ENCODE measurements at places on chromosomes 2 and 18.
A peak's percentile ranks its signal among the peaks of the same experiment; 100 is the strongest.

DNA sequence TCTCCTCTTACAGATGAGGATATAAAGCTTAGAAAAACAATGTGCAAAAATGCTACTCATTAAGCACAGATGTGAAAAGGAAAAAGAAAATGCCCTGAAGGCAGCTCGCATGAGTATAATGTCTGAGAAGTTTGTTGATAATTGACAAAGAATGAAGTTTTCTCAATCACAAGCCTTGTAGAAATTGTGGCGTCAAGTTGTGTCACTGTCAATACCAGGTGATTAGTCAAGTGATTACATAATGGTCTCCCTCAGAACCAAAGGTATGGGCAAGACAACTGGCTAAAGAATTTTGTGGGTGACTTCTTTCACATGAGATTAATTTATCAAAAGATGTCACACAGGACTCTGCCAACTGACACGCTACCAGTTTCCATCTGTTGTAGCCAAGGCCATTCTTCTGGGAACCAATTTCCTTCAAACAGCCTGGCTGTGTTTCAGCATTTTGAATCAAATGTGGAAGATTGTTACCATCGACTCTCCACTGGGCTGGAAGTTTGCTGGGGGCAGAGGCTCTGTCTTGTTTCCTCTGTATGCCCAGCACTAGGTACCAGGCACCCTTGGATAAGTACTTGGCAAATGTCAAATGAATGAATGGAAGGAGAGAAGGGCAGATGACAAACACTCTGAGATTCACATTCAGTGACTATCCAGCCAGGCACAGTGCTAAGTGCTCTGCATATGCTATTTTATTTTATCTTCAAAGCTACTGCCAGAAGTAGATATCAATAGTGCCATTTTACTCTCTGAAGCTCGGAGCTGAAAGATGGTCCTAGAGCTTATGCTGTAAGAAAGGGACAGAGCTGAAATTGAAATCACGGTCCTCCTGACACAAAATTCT lies 5.9 kb upstream of the FN1 start:
- DNase-seq = no peak

DNA sequence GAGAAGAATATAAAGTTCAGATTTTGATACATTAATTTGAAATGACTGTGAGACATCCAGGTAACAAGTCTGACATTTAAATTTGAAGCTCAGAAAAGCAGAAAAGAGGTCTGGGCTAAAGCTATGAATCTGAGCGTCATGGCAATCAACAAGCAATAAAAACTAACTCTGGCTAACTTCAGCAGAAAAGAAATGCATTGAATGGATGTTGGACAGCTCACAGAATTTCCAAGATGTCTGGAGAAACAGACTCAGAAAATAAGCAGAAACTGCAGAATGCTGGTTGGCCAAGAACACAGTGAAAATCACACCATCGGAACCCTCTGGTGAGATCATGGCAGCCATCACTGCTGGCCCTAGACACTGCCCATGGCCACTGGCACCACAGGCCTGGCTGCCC lies 366.6 kb downstream of the METTL4 start:
- DNase-seq = no peak

DNA sequence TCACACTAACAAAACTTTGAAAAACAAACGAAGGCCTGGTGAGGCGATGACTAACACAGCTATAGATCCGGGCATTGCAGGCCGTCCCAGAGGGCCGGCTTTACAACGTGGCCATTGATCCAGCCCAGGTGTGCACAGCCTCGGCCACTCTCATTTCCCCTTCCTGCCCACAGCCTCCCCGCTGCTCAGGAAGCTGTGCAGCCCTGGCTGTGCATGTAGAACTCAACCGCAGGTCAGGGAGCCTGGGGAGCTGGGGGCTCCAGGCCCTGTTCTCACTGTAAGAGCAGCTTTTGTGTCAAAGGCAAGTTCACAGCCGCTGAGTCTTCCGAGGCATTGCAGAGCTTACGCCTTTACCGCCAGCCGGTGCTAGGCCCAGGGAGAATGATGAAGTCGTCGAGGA lies 87.2 kb downstream of the LONRF2 start:
- no peak for DNase-seq

DNA sequence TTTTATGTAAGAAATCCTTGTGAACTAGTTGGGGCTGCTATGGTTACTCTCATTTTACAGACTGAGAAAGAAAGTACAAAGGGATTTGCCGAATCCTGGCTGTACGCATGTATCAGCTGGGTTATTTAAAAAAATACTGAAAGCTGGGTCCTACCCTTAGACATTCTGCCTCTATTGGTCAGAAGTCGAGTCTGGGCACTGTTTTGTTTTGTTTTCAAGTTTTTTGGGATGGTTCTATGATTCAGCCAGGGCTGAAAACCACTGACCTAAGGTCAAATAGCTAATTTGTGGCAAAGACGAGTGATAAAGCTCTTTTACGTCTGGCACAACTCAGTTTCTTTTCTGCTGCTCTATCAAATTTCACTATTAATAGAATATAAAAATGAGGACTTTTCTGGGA lies 5.9 kb upstream of the SLC8A1 start:
- DNase-seq = no peak

- peak; percentile 96 for DNase-seq
Measured at GRCh38 chr2:222655787-222656525, at the start of gene FARSB. FARSB (minus strand) TSS chr2:222656092; CDS start chr2:222656073, 19 bp downstream.

DNA sequence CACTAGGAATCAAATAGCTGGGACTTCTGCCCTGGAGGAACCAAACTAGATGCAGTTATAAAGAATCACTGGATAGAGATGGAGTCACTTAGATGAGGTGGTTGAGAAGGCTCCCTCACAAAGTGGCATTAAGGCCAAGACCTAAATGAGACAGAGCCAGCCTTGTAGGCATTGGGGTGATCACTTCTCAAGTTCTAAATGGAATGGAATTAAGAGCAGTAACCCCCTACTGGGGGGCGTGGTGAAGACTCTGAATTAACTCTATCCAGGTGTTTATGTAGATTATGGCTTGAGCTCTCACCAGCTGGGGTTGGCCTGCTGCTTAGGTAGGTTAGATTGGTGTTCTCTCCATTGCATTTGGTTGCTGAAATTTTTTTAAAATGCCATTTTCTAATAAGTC lies 71.3 kb downstream of the TTC27 start:
- DNase-seq = no peak

- no peak for DNase-seq
Measured at GRCh38 chr18:36375118-36375517, 77.6 kb downstream of the FHOD3 start.

DNA sequence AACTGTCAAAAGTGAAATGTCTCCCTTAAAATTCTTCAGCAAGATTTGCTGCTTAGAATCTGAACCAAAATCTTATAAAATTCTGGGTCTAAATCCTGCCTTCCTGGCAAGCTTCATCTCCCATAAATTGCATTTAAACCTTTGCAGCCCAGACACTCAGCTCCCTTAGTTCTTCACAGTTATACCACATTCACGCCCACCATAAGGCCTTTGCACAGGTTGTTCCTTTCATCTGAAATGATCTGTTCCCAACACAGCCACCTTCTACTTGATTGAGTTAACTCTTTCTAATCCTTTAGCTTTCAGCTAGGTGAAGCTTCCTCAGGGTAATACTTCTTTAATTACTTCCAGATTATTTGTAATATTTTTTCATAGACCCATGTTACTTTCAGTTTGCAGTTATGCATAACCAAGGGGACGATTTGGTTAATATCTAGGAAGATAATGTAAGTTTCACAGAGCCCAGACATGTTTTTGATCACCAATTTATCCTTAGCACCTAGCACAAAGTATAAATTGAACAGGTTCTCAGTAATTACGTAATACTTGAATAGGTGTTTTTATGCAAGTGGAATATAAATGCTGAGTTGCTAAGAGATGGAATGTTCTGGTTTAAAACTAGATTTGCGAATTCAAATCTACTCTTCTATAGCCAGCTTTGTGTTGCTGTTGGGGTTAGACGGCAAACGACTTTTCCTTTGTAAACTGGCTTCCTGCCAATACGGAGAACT lies 779.7 kb upstream of the PKDCC start:
- peak; percentile 4 for DNase-seq

DNA sequence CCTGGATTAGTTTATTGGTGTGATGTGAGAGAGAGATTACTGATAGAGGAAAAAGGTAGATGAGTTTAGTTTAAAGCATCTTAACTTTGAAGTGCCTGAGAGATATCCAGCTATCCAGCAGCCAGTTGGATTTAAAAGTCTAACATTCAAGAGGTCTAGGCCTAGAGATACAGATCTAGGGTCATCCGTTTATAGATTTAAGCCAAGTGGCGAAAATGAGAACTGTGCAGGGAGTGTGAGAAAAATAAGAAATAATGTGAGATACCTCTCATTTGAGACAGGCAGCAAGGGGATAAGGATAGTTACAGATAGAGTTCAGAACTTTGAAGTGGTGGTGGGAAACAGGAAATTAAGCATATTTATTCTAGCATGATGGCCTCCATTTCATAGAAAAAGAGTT lies 5.3 kb upstream of the ORC2 start:
- DNase-seq = no peak

- no peak for DNase-seq
Measured at GRCh38 chr2:88211809-88212154, 41.6 kb downstream of the THNSL2 start.

- DNase-seq = no peak
Measured at GRCh38 chr2:201248288-201248844, 12.0 kb upstream of the CASP8 start.

DNA sequence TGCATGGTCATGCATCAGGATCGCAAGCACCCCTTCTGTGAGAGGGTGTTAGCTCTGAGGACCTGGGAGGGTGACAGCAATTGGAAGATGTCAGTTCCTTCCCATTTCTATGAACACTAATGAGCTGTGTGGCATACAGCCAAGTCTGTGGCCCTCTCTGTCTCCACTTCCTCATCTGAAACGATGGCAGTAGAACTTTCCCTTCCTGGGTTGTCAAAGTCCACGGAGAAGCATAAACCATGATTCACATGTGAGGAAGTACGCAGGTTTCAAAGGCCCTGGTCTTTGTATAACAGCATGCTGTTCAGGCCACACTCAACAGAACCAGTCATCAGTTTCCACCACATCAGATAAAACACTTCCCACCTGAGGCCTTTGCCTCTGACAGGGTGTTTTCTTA lies 167.4 kb upstream of the RAB6C start:
- DNase-seq = peak; percentile 50

- DNase-seq = no peak
Measured at GRCh38 chr2:145759228-145759915, 1239.5 kb upstream of the ZEB2 start.

DNA sequence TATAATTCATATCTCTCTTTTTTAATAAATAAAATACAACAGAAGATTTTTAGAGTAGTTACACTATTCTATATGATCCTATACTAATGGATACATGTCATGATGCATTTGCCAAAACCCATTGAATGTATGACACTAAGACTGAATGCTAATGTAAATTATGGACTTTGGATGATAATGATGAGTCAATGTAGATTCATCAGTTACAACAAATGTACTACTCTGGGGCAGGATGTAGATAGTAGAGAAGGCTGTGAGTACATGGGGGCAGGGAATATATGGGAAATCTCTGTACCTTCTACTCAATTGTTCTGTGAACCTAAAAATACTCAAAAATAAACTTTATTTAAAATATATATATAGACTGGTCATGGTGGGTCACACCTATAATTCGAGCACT lies 45.6 kb upstream of the NEDD4L start:
- DNase-seq = no peak

GRCh38 chr2:196286821-196287220 lies 115.4 kb upstream of the STK17B start:
- no peak for DNase-seq

GRCh38 chr2:144975881-144976280 lies 456.0 kb upstream of the ZEB2 start:
- peak; percentile 89 for DNase-seq

- peak; percentile 68 for DNase-seq
Measured at GRCh38 chr18:58862851-58863538, 1.7 kb upstream of the ZNF532 start.

- no peak for DNase-seq
Measured at GRCh38 chr2:196500686-196501431, 138.7 kb upstream of the CCDC150 start.

DNA sequence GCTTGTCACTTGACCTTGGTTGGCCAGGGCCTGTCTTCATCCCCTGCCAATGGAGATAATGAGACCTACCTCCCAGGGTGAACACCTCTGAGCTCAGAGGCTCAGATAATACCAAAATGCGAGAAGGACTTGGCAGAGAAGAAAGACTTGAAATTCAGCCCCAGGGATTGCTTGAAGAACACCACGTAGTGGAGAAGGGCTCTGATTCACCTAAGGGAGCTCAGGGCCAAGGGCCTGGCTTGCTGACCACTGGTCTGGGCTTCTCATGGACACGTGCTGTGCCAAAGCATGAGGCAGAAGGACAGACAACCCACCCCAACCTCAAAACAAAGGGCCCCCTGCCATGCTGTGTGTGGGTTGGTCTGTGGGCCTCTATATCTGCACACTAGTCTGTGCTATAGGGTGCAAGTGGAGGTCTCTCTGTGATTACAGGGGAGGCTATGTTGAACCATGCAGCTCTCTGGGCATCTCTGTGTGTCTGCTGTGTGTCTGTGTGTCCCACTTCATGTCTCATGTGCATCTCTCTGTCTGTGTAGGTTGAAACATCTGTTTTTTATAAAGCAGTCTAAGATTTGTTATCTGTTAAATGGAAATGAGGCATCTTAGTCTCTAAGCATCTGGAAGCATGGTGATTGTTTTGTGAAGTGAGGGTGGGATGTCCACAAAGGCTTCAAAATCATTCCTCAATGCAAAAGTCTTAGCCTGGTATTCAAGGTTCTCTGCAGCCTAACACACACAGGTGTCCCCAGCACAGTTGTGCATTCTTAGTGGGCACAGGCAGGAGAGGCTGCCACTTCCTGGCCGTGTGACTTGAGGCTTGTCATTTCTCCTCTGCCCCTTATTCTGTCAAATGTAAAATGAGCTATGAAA lies 61.0 kb upstream of the EPAS1 start:
- DNase-seq = no peak

GRCh38 chr2:26683583-26683982 lies 8.9 kb upstream of the KCNK3 start:
- DNase-seq = no peak

DNA sequence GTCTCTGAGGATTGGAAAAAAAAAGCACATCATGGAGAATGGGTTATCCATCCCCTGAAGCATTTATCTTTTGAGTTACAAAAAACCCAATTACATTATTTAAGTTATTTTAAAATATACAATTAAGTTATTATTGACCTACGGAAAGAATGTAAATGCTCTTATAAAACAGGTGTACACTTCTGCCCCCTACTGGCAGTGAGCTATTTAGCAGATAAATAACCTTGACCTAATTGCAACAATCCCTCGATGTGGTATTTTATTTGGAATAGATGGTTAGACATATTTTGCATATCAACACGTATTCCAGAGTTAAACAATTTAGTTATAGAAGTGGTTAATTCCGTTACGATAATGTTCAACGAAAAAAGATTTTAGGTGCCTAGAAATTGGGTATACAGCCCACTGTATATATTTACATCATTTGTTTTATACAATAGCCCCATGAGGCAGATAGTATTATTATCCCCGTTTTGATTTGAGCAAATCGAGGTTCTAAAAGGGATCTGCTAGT lies 9.1 kb upstream of the DAW1 start:
- DNase-seq = no peak
